ENCODE measurements at places on chromosomes 2 and 18.

DNA sequence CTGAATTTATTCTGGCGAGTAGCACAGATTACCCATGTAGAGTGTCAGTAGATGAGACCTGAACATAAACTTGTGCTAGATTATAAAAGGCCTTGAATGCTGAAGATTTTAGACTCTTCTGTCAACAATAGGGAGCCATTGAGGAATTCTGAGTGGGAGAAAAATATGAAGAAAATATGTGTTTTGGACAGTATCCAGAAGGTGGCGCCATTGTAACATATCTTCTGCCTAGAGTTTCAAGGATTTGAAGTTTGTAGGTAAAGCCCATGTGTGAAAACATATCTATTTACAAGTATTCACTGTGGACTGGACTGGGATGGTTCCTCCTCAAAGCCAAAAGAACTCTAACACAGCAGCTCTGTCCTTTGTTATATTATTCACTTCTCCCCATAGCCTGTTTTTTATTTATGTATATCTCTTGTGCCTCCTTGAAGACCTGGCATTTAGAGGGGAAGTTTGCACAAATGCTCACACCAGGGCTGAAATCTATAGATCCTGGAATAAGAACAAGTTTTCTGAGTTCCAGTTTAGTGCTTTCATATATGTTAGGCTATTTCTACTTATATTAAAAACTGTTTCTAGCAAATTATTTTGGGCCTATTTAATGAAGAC lies 124.9 kb downstream of the RDH14 start:
- no peak for DNase-seq

DNA sequence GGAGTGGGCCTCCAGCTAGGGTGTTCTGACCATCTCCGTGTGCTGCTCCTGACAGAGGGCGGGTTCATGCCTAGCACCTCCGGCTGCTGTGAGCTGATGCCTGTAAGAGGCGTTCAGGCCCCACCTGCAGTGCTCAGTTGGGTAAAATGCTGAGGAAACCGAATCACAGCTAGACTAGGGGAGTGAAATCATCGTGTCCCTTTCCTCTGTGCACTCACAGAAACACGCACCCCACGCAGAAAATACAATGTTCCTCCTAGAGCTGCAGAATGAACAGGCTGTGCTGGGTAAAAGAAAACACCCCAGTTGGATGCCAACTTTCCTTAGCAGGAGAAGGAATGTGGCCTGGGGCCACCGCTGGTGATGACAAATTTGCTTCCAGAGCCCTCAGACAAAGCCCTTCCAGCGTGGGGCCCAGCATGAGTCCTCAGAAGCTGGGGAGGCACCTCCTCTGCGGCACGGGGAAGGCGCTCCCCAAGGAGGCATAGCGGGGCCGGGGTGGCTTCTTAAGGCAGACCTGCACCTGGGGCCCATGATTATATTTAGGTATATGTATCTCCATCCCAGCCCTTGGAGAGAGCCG lies 16.3 kb upstream of the ARHGEF4 start:
- peak; percentile 47 for DNase-seq

DNA sequence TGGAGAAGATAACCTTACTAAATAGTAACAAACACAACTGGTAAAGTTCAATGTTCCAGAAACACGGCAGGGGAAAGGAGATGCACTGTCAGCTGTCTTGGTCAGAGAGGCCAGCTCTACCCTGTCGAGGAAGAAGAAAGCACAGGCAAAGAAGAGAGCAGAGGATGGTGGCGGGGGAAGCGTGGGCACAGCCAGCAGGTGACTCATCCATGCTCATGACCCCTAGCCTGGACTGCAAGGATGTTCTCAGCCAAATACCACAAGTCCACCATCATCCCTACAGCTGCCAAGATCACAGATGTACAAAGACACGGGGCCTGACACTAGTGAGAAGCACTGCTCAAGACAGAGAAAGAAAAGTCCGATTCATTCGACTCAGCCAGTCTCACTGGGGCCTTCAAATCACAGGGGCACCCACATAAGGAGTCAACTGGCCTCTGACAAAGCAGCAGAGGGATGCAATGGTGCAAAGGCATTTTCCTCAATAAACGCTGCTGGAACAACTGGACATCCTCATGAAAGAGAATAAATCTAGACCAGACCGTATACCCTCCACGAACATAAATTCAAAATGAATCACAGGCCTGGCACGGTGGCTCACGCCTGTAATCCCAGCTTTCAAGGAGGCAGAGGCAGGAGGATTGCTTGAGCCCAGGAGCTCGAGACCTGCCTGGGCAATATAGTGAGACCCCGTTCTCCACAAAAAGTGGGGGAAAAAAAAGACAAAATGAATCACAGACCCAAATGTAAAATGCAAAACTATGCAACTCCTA lies 5.6 kb downstream of the DTYMK start:
- DNase-seq, result no peak

GRCh38 chr2:18771212-18771611 lies 181.8 kb upstream of the NT5C1B start:
- no peak for DNase-seq

DNA sequence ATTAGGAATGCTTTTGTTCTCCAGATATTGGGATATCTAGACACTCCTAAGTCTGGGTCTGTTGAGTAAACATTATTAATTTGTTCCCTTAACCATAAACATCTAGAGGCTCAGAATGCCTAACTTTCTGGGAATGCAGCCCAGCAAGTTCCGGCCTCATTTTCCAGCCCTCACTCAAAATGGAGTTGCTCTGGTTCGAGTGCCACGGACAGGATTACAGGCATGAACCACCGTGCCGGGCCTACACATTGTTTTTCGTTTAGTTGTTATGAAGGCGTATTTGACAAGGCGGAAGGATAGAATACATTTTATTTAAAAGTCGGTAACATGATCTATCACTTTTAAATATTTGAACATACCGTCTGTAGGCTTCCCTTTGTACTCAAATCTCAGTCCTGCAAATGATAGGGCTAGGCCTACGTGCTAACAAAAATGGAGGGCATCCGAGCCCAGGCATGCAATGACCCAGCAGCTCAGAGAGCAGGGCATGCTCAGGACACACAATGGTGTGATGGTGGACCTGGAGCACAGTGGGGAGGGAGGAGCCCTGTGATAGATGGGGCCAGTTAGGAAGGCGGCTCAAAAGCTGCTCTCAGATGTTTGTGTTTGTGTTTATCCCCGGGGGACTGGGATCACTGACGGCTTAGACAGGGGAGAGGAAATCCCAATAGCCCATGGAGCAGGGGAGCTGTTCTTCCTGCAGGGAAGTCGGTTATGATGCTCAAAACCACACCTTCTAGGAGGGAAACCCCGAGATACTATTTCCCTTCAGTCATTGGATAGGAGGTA lies 2.9 kb upstream of the SCYGR1 start:
- DNase-seq, result no peak

DNA sequence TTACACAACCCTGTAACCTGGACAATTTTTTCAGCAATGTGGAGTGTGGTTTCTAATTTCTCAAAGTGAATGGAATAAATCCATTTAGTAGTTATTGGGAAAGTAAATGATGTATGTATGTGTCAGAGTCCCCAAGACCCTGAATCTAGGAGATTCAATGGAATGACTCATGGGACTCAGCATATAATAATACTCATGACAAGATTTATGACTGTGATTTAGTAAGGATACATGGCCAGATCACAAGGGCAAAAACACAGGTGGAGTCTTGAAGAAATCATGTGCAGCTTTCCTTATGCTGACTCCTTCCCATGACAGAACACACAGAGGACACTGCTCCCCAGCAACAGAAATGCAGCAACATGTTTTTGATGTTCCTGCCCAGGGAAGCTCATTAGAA lies 1877.7 kb upstream of the LRRTM1 start:
- no peak for DNase-seq

DNA sequence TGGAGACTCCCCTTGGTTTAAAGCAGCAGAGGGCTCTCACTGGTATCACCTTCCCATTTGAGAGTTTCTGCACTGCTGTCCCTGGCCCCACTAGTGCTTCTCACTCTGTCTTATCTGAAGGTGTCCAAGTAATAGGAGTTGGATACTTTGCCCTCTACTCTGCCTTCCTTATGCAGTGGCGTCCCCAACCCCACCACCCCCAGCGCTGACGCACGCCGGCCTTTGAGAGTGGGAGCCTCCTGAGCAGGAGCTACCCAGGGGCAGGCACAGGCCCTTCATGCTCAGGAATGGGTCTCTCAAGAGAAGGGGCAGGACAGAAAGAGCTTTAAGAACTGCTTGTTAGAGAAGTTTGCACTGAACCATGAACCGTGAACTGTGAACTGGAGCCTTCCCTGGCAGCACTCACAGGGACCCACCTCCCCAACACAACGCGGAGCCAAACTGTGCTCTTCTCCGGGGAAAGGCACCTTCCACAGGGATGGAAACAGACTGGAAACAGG lies 3.3 kb downstream of the CIB4 start:
- no peak for DNase-seq

DNA sequence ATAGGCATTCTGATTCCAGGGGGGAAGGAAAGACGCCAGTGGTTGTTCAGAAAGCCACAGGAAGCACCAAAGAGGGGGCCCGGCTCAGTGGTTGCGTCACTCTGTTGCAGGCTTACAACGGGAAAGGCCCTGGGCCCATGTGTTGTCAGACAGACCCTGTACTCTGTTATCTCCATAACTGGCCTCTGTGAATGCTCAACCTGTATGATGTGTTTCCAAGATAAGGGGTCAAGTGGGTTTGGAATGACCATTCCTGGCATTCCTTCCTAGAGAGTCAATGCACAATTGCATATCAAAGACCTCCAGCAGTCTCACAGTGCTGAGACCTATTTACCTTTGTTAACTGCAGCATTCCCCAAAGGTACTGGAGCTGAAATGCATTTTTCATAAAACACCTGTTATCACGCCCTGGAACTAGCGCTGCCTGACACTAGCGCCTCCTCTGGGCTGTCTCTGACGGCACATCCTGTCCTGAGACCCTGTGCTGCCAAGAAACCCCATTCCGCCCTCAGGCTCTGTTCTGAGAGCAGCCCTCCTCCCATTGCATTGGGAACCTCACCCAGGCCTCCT lies 13.2 kb upstream of the LRRFIP1 start:
- DNase-seq, result no peak

- DNase-seq, result no peak
Observed at GRCh38 chr2:188345426-188345825, 53.8 kb downstream of the GULP1 start.

Data from DMS79 (cell line).